ENCODE measurements at places on chromosomes 6 and 20.

DNA sequence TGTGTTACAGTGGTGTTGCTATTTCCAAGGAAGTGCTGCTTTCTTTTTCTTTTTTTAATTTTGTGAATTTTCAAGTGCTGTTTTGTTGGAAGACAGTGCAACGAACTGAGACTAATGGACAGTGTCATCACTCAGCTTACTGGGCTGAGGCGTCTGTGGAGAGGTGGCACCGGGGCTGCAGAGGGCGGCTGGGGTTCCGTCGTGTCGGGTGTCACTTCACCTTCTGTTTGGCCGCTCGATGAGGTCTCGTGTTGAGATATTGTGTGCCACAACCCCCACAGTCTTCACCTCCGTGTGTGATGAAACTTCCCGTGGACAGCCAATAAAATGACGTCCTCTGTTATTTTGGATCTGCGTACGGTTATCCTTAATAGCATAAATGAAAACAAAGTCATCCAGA is 149.4 kb upstream of the SNX9 start:
- no peak for DNase-seq

GRCh38 chr6:151325075-151326050 is 66.0 kb downstream of the ZBTB2 start:
- no peak for DNase-seq

- no peak for DNase-seq
Observed at GRCh38 chr6:12092762-12093161, 80.7 kb downstream of the HIVEP1 start.

DNA sequence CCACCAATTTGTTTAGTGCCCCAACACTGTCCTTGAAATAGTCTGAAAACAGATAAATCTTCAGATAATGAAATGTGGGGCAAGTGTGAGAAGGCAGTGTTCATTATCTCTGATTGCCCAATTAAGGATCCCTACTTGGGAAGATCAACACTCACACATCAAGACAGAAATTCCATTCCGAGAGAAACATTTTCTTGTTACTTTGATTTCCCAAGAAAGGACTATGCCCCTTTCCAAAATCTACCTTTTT is 16.2 kb downstream of the HMGN4 start:
- DNase-seq, result no peak

GRCh38 chr20:15789079-15789478 is 784.2 kb downstream of the KIF16B start:
- DNase-seq, result no peak

- no peak for DNase-seq
Observed at GRCh38 chr6:25558155-25558817, 93.7 kb upstream of the SCGN start.

DNA sequence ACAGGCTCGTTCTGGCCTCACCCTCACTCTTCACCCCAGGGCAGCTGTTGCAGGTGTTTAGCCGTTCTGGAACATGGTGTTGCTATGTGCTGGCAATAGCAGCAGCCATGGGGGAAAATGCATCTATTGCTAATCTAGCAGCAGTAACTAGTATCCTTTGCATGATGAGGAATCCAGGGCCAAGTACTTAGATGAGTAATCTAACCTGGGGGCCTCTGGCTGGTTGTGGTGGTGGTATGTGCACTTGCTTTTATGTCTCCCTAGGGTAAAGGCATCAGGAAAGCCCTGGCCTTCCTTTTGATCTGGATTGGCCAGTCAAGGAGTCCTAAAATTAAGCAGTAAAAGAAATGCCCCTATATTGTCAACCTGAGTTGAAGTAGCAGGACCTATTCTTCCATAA is 594.5 kb upstream of the MAP3K7 start:
- DNase-seq, result no peak

GRCh38 chr6:57257911-57258541 is 35.9 kb upstream of the RAB23 start:
- no peak for DNase-seq

GRCh38 chr20:31537890-31538289 is 23.6 kb downstream of the HM13 start:
- no peak for DNase-seq

DNA sequence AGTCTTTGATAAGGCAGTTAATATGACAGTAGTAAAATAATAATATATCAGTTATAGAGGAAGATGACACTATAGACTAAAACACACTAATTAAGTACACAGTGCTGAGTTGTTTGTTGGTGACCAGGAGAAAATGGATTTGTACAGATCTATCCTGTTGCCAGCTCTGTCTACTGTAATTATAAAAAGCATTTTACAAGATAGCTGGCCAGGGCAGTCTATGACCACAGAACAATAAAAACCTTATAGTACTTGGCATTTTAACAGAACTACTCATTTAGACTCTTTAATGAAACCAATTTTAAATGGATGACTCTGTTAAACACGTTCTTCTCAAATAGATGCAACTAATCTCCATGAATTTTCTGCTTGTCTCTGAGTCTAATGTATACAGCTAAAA is 367.5 kb downstream of the BTBD9 start:
- no peak for DNase-seq

DNA sequence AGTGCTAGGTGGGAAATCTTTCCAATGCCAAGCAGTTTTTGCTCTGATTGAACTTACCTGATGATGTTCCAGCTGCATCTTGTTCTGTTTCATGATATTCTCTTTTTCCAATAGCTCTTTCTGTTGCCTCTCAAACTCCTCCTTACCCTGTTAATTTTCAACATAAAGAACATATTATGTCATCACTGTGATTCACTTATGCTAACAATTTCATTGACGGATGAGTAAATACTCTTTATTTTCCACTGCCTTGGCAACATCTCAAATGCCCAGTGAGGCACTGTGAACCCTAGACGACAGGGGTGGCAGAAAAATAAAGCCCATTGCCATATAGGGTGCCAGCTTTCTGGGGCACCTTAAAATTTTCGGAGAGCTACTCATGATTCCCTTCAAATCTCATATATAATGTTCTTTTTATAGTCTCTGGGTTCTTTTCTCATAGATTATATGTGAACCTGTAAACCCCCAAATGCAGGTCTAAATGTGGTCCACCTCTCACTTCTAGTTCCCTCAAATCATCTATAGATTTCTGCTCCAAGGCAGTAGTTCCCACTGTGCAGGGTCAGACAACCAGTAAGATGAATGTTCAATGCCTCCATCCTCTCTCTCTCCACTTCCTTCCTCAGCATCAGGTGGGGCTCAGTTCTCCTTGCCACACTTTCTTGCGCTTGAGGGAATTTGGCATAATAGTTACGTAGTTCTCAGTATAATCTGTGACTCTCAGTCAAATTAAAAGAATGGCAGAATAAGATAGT is 44.1 kb downstream of the NEDD9 start:
- DNase-seq, result no peak

GRCh38 chr6:24766680-24767462 is 7.9 kb upstream of the GMNN start:
- no peak for DNase-seq

DNA sequence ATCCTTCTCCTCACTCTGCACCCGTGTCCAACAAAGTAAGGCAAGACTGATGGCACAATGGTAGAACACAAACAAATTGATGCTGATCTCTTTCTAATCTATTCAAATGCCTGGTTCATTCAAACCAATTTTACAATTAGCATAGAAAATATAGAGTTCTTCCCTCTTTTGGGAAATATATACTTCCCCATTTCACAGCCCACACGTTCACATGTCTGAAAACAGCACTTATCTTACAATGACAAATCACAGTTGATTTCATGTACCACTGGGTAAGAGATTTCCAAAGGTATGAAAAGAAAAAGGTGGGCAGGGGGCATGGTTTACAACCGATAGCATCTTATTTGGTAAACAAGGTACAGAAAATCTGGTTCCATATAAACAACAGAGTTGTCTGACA is 137.6 kb downstream of the RNGTT start:
- no peak for DNase-seq

- no peak for DNase-seq
Observed at GRCh38 chr6:11043961-11044711, at the start of gene ELOVL2. Gene ELOVL2 (minus strand): TSS chr6:11044305. CDS start chr6:11044230, 75 bp downstream.

DNA sequence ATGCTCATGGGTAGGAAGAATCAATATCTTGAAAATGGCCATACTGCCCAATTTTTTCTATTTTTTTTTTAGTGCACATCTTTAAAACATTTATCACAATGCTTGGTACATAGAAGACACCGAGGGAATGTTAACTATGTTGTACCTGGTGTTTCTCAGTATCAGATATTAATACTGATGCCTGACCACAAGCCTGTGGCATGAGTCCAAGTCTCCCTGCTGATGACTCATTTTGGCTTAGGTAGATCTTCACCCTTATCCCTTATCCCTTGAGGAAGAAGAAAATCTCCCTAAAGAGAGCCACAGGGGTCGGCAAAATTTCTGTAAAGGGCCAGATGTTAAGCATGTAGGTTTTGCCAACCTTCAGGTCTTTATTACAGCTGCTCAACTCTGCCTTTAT is 14.5 kb downstream of the CD109 start:
- no peak for DNase-seq

GRCh38 chr6:100517106-100517505 is 52.4 kb upstream of the SIM1 start:
- no peak for DNase-seq

GRCh38 chr20:59850018-59850641 is 83.3 kb downstream of the SYCP2 start:
- no peak for DNase-seq

GRCh38 chr6:48615041-48615440 is 504.0 kb upstream of the PTCHD4 start:
- no peak for DNase-seq

DNA sequence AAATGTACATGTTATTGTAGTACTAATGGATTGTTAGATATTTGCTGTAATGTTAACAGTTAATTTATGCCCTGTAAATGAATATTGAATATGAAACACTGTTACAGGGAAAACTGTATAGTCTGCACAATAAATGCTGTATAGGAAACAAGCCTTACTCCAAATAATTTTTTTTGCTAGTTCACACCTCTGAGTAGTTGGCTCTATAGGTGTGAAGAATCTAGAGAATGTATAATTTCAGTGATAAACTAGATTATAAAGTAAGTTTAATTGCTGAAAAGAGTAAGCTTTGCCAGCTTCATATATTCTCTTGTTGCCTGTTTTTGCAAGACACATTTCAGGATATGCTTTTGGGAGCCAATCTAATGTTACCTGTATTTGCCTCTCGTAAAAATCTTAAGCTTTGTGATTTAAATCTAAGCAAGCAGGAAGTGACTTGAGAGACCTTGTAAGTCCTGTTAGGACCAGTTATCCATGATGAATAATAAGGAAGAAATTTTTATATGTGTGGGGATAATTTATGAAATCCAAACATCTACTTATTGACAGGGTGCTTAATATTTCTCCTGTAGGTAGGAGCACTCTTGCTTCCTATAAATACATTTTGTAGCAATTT is 232.4 kb downstream of the ZFAND3 start:
- no peak for DNase-seq

DNA sequence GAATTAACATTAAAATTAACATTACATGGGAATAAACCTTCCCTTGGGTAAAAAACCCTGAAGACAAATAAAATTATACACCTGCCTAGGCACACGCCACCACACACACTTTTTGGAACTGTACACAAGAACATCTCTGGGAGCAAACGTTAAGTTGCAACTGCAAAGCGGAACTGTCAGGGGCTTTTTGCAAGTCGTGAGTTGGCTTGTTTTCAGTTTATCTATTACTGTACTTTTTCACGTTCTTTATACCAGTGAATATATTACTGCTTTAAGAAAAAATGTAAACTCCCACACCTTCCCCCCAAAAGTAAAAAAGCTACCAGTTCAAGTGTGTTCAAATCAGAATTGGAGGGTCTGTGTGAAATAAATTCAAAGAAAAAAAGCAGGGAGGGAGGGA is 65.5 kb upstream of the NFATC2 start:
- no peak for DNase-seq

DNA sequence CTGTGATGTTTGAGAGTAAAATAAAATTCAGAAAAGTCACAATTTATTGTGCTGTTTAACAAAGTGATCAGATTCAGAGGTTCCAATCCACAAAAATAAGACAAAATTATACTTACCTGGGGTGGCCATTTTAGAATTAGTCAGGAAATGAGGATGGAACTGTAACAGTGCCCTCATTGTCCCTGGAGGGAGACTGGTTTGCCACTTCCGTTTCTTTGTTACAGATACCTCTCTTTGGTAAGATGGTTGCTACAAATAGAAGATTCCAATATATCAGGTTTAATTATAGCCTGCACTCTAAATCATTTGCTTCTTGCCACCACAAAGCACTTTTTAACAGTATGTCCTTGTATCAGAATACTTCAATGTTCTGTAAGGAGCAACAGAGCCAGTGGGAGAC is 95.6 kb downstream of the CTNNBL1 start:
- no peak for DNase-seq

GRCh38 chr6:151241853-151242252 is 2.1 kb downstream of the AKAP12 start:
- DNase-seq, result no peak
